ENCODE measurements at places on chromosomes 1 and 21.

- DNase-seq = no peak
Observed at GRCh38 chr1:202250982-202251381, 57.4 kb downstream of the LGR6 start.

- no peak for DNase-seq
Observed at GRCh38 chr1:163561580-163562295, 240.0 kb downstream of the NUF2 start.

- no peak for DNase-seq
Observed at GRCh38 chr1:39808784-39809517, 20.3 kb upstream of the BMP8B start.

GRCh38 chr1:18419113-18419844 is 61.5 kb upstream of the KLHDC7A start:
- DNase-seq = no peak

DNA sequence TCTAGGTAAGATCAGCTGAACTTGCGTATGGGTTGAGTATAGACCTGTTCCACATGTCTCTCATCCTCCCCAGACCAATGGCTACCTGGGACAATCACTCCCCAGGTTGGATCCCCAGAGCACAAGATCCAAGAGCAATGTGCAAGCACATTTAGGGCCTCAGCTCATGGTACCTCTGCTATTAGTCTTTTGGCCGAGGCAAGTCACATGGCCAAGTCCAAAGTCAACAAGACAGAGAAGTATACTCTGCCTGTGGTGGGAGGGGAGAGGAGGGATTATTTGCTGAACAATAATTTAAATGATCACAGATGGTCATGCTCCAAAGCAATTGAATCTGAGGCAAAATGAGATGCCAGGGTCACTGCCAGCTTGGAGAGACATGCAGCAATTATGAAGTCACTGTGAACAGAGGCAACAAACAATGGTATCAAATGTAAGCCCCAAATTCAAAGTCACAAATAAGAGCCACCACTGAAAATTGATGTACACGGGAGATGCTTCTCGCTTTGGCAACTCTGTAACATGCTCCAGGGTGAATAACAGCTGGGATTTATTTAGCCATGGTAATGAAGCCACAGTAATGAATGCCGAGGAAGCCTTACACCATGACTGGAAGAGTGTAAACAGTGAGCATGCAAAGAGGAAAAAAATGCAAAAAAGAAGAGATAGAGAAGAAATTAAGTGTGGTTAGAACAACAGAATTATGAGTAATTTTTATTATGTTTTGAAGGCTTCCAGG is 149.1 kb downstream of the ZNF281 start:
- DNase-seq = no peak

- peak; percentile 80 for DNase-seq
Observed at GRCh38 chr1:94883691-94884090, 43.2 kb downstream of the CNN3 start.

GRCh38 chr1:209107535-209107934 is 476.0 kb upstream of the CAMK1G start:
- DNase-seq = no peak

DNA sequence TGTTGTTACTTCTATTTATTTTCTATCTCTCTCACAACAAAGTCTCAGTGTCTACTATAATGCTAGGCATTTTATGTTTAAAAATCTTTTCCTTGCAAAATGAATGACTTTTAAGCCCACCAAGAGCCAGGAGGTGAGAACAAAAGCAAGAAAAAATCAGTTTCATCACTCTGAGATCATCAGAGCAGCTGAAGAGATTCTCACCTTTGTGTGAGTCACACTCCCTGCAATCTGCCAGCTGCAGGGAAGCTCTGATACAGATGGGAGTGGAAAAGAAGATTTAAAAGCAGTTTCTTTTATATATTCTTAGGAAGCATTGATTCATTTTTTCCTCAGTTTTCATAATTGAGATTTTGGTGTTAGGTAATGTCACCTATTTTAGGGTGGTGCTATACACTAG is 107.6 kb downstream of the LHX9 start:
- no peak for DNase-seq

GRCh38 chr1:100552031-100552430 is 14.1 kb downstream of the GPR88 start:
- DNase-seq = no peak

- DNase-seq = no peak
Observed at GRCh38 chr1:217896490-217896889, 265.3 kb downstream of the SPATA17 start.

- no peak for DNase-seq
Observed at GRCh38 chr1:202215472-202216130, 22.0 kb downstream of the LGR6 start.

GRCh38 chr1:117664314-117664713 is 58.5 kb downstream of the TENT5C start:
- no peak for DNase-seq

- DNase-seq = no peak
Observed at GRCh38 chr1:40308036-40308727, 8.9 kb downstream of the COL9A2 start.

GRCh38 chr1:74504933-74505512 is 7.4 kb downstream of the LRRC53 start:
- no peak for DNase-seq
